ENCODE measurements at places on chromosomes 5 and 9.

GRCh38 chr9:87593359-87593980 is 95.8 kb downstream of the DAPK1 start:
- DNase-seq = no peak

GRCh38 chr9:83420486-83420885 is 117.7 kb downstream of the FRMD3 start:
- DNase-seq = no peak

DNA sequence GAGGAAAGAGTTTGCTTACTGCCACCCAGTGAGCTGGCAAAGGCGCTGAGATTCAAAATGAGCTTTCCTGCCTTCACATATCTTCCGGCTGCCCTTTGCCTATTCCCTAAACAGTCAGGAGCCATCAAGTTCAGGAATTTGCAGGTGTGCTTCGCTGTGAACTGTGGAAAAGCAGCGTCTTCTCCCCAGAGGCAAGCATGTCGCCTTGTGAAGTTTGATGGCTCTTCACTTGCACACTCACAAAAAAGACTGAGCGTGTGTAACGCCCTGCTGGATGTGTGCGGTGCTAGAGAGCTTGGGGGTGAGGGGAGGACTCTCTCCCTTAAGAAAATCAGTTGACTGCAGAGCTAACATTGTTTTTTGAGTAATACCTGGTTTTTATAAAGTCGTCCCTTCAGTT is 288.7 kb downstream of the DOCK8 start:
- DNase-seq = no peak

DNA sequence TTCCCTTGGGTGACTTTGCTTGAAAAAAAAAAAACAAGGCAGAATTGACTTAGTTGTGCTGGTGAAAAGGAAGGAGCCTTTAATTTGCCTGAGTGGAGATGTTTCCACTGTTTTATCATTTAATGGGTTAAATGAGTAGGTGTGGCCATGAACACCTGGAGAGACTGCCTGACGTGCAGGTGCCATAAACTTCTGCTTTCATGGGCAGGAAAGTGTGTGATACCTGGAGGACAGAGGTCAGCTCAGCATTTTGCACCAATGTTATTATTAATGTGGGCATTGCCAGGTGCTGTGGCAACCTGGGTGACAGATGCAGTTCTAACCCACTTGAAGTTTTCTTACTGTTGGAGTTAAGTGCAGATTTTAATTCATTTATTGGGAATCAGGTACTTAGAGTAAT is 145.4 kb downstream of the CD180 start:
- no peak for DNase-seq

GRCh38 chr5:150587856-150588595 is 52.4 kb upstream of the SYNPO start:
- DNase-seq = no peak

DNA sequence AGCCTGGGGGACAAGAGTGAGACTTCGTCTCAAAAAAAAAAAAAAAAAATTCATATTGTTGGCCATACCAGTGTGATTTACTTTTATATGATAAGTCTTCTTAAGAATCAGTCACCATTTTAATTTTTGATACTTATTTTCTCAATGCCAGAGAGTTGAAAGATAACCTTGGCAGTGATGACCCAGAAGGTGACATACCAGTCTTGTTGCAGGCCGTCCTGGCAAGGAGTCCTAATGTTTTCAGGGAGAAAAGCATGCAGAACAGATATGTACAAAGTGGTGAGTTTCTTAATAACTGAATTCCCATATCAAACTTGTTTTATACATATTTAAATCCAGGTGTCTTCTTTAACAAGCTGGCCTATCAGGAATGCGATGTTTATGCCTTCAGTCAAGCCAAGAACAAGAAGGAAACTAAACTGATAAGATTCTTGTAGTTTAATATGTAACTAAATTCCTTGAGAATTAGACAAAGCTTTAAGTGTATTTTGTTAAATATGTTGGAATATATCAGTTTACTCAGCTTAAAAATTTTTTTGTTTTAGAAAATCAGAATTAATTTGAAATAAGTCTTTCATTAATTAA is 81.5 kb downstream of the NIPBL start:
- no peak for DNase-seq

DNA sequence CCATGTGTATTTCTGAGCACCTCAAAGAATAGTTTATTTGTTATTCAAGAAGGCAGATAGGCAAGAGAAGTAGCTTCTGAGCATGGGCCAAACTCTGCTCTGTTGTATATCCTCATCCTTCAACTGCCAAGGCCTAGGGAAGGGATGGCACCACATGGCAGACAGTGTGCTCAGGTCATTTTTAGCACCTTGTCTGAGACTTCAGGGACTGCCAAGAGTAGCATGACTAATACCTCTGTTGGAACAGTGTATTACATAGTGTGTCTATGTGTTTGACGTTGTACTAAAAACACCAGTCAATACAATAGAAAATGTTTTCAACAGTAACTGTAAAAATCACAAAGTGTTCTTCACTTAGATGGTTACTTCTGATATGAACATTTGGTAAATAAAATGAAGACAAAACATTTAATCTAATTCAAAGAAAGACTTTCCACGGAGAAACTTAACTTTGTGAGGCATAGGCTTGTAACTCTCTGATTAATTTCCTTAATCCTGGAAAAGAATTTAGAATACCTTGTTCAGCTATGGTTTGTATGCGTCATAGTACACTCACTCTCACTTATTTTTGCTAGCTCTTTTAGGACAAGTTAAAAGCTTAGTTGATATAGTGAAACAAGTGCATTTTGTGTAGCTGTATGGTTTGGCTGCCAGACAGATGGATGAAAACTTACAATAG is 318.4 kb upstream of the RIOK2 start:
- no peak for DNase-seq

- DNase-seq = no peak
Measured at GRCh38 chr9:18068900-18069299, 405.1 kb upstream of the ADAMTSL1 start.

DNA sequence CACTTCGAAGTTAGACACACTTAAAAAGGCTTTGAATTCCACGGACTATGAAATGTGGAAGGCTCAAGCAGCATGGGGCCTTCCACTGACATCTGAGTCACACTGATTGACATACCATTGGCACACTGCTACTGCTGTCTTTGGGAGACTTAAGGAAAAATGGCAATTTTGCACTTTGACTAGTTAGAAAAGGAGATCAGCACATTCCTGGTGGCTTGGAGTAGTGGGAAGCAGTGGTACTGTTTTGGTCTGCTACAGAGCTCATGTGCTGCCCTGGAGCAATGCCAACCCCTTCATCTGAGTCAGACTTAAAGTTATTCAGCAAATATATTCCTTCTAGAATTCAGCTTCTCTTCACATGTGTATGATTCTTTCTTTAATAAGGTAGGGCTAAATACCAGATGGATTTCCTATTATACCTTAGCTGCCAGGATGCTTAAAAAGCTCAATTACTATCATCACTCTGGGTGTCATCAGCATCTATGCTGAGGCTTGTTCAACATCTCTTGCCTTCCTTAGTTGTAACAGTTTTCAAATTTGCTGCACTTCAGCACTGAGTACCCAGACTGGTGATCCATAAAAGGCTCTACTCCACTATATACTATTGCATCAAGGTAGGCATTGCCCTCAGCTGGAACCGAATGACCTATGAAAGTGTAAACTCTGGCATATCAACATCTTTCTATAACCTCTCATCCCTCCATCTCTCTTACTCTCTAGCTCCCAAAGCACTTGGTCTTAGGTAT is 42.3 kb upstream of the MOCS2 start:
- no peak for DNase-seq

DNA sequence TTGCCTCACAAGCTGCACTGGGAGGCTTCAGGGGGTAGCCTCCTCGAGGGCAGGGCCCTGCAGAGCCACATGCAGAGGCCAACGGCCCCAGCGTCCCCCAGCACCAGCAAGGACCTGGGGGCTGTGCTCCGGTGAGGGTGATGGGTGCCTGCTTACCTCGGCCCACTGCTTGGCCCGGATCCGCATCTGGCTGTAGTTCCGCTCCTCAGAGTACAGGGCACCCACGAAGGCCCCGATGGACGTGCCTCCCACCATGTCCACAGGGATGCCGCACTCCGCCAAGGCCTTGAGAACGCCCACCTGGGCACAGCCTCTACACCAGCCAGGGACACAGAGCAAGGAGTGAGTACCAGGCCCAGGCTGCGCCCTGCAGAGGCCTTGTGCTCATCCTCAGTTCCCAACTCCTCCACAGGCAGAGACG is 8.0 kb upstream of the NSMF start:
- DNase-seq = no peak

- DNase-seq = no peak
Measured at GRCh38 chr9:110129425-110129824, 78.5 kb downstream of the C9orf152 start.

GRCh38 chr5:17157916-17158529 is 59.4 kb upstream of the BASP1 start:
- DNase-seq = no peak

GRCh38 chr5:115549154-115549553 is 4.6 kb upstream of the FEM1C start:
- no peak for DNase-seq

DNA sequence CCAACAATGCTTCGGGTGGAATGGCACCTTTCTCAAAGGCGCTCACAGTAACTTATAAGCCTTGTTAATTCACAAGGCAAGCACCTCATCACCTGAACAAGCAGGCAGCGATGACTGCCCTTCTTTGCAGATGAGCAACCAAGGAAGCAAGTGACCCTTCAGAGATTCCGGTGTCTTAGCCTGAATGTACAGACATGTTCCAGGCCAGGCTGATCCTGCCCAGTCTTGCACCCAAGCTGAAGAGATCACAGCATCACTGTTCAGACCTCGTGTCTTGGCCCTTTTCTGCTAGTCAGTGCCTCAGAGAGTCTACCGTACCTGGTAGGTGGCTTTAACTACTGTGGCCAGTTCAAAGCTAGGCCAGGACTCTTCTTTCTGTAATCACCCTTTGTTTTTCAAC is 94.7 kb upstream of the ERCC6L2 start:
- no peak for DNase-seq

GRCh38 chr5:65986050-65986451 is 59.7 kb downstream of the ERBIN start:
- DNase-seq = no peak

DNA sequence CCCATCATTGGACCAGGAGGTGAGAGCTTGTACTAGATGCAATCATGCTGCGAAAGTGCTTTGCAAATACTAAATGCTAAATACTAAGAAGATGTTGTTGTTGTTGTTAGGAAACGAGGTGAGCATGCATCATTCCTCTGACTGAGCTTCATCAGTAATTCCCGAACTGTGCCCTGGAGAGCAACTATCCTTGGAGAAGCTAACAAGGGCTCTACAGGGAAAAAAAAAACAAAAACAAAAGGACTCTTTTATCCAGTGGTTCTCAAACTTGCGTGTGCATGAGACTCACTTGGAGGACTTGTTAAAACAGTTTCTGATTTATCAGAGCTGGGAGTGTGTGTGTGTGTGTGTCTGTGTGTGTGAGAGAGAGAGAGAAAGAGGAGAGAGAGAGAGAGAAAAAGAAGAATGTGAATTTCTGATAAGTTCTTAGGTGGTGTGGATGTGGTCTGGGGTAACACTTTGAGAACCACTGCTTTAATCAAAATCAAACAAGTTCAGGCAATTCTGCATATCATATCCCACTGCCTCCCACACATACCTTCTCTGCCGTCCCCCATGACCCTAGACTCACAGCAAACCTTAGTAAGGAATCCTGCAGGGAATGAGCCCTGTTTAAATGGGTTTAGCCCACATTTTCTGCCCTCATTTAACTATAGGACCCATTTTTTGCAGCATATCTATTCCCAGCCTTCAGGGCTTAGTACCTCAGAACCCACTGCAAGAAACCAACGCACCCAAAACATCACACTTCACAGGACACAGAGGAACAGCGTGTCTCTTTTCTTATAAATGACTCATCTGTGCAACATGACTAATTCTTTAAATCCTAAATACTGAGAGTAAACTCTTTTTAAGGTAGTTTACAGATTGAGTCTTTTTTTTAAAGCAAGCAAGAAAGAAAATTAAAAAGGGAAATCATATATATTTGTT is 48.9 kb downstream of the PDE6A start:
- no peak for DNase-seq

DNA sequence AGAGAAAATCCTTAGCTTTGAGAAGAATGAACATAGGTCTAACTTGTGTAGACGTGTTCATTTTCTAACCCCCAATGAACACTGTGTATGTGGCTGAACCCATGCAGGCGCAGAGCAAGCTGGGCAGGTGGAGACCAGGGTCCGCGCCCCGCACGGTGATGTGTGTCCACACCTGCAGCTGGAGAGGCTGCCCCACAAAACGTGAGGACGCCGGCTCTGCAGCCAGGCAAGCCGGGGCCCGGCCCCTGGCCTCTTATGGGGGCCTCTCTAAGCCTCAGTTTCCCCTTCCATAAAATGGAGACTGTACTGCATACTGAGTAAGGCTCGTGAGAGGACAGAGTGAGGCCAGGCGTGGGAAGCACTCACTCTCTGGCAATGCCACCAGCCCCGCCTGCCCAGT is 124.7 kb upstream of the RAPGEF1 start:
- no peak for DNase-seq

GRCh38 chr5:112077180-112077579 is 320.2 kb upstream of the NREP start:
- no peak for DNase-seq

DNA sequence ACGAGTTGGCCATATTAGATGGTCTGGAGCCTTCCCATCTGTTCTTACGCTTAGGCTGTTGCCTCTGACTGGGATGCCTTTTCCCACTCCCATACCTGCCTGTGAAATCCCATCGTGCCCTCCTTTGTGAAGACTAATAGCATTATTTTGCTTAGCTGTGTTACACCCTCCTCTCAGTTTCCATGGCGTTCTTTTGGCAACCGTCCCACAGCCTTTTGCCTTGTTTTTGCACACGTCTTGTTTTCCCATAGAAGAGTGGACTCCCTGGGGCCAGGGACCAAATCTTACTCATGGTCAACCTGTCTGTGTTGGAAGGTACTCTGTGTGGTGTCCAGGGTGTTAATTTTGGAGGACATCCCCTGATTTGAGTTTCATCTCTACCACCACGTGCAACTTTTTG is 242.1 kb downstream of the HSPA4 start:
- no peak for DNase-seq
